Testis (tissue), 5 donors: ENCODE measurements at places on chromosomes 1 and 21. TPM values are rescaled to one million over a fixed set of nuclear protein-coding genes. Genes with fewer than 3 reads are reported as not detected.

The SLC44A5 gene
- 4.9 TPM for total RNA-seq

GRCh38 chr1:178024504-178024903, 54.6 kb upstream of the SEC16B start:
- H3K27me3 ChIP-seq: no peaks in the 10 kb centered on the region
- DNase-seq: no peak
- no peaks in the 10 kb centered on the region for H3K4me1 ChIP-seq
- H3K27ac ChIP-seq: no peak overlapping the region
- H3K4me3 ChIP-seq: no peak overlapping the region

GRCh38 chr1:15321601-15322000, 74.6 kb downstream of the FHAD1 start:
- no peak overlapping the region for H3K27ac ChIP-seq
- no peaks in the 10 kb centered on the region for H3K27me3 ChIP-seq
- DNase-seq: no peak
- H3K36me3 ChIP-seq: no peaks in the 10 kb centered on the region
- H3K4me3 ChIP-seq: no peak overlapping the region

DNA sequence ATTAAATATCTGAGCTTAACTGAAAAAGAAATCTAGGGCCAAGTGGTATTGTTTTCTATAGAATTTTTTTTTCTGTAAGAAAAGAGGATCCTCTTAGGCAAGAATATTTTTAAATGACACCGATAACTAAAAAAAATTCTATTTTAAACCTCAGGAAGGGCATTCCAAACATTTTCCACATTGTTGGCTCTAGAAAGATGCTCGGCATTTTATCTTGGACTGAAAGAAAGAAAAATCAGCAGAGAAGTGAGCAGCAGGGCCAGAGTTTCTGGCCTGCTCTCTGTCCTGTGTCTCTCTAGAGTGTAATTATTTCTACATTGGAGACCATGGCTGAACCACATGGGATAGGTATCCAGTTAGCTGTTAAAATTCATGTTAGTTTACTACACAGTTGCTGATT, 192.5 kb upstream of the GREM2 start:
- H3K27ac ChIP-seq: no peak overlapping the region
- no peaks in the 10 kb centered on the region for H3K4me1 ChIP-seq
- no peaks in the 10 kb centered on the region for H3K27me3 ChIP-seq
- no peaks in the 10 kb centered on the region for H3K36me3 ChIP-seq
- DNase-seq: no peak
- no peak overlapping the region for H3K4me3 ChIP-seq
